Fibroblast of skin of left biceps (primary cell): ENCODE measurements at places on chromosomes 3 and 15.

DNA sequence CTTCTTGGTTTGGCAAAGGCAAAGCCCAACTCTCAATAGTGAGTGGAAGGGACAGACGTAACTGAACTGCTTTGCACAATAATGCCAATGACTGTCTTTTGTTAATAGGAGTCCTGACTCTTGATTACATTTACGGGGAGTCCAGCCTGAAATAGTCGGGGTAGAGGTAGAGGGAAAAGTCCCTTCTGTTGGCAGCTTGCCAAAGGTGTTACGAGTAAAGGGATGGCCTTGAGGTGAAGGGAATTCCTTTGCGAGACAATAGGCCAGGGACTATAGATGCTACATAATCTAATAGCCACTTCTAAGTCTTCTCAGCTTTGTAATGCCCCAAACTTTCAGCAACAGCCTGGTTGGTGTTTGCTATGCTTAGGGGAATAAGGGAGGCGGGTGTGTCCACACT lies 2.2 kb upstream of the SENP2 start:
- no peak for DNase-seq

DNA sequence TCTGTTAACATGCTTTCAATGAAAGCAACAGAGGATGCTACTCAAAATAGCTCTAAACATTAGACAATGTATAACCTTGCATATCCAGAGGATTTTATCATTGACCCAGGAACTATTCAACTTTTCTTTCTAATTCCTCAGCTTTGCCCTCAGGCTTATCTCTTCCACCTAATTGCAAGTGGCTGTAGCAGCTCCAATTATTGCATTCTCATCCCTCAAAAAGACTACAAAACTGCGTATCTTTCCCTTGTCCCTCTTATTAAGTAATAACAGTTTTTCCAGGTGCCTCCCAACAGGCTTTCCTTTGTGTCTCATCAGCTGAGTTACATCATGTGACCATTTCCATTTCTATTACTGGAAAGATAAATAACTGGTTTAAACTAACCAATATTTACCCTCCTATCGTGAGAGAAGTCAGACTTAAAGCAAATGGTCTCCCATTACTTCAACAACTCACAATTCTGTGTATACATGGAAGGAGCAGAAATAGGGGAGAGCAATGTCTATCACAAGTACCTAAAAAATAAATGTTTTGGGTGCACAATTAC lies 78.0 kb upstream of the MBNL1 start:
- no peak for DNase-seq

DNA sequence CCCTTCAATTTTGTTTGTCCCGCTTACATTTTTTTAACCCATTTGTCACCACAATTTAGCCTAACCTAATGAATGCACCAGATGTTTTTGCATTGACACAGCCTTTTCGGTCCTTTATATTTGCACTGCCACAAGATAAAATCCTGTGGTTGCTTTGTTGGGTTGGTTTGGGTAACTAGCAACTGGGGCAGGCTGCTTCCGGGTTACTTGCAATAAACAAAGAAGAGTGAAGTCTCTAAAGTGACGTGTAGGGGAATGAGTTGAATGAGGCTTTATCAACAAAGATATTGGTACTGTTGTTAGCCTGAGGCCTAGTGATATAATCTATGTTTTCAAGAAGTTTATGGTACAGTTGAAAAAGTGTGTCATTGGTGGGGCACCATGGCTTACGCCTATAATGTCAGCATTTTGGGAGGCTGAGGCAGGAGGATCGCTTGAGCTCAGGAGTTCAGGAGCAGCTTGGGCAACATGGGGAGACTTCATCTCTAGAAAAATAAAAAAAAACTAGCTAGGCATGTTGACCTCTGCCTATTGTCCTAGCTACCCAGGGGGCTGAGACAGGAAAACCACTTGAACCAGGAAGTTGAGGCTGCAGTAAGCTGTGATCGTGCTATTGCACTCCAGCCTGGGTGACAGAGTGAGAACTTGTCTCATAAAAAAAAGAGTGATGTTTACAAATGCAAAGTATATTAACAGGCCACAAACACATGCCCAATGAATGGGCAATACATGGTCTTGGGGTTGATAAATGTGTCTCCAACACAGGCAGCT lies 121.8 kb downstream of the OXSM start:
- DNase-seq = no peak

- no peak for DNase-seq
These were observed 28.5 kb downstream of the TBC1D23 start for GRCh38 chr3:100289339-100289738.

DNA sequence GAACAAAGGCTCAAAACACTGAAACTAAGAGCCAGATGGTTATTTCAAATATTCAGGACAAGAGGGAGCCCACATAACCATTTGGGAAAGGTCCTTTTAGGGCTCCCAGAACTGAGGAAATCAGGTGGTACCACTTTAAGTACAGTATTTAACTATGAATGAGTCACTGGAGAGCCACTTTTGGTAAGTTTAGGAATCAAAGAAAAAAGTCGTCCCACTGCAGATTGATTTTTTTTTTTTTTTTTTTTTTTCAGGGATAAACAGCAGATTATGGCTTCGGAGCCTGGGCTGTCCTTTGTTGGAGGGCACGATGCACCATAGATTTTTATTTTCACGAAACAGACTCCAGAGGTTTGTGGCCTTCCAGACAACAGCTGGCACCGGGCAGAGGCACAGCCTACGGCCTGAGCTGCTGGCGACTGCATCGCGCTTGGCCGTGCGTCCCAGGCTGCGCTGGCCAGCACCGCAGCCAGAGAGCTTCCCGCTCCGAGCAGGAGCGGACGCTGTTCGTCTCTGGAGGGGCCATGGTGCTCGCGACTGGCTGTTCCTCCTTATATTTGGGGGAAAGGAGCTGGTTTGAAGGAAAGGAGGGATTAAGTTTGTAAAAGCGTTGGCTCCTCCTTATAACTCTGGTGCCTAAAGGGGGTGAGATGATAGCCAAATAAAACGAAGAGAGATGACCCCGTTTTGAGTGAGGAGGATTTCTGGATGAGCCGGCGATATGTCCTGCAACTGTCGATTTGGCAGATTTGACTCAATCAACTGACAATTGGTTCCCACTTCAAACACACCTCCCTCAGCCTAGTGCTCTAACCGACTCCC lies 152.9 kb upstream of the GOLIM4 start:
- no peak for DNase-seq

GRCh38 chr15:83380682-83381081 lies 66.5 kb upstream of the SH3GL3 start:
- DNase-seq = no peak

DNA sequence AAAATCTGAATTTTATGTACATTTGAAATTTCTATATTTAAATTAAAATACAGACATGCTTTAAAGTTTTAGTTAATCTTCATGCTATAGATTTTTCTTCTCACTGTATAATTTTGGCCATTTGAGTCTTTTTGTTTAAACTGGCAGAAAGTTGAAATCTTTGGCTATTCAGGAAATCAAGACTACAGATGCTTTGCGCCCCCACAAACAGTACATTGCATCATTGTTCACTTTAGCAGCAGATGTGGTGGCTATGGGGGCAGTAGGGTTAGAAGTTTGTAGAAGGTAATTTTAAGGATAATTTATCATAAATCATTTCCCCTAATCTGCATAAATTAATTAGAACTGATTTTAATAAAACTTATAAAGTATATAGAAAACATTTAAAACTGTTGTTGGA lies 20.9 kb downstream of the SPPL2A start:
- DNase-seq = no peak

- DNase-seq = no peak
These were observed 161.2 kb downstream of the ATP10A start for GRCh38 chr15:25701721-25702465.

DNA sequence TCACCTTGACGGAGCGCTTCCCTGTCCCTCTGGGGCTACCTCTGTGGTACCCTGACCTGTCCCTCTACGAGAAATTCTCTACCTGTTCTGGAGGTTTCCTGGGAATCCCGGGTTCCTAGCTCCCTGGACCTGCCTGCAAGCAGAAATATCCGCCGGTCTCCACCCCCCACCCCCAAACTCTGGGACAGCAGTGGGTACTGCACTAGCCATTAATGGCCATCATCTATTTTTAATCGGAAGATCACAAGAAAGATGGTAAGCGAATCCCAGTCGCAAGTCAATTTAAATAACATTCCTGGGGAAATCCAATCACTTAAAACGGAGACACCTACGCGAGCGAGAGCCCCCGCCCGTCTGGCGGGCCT lies 429 bp upstream of the C3orf80 start:
- no peak for DNase-seq

DNA sequence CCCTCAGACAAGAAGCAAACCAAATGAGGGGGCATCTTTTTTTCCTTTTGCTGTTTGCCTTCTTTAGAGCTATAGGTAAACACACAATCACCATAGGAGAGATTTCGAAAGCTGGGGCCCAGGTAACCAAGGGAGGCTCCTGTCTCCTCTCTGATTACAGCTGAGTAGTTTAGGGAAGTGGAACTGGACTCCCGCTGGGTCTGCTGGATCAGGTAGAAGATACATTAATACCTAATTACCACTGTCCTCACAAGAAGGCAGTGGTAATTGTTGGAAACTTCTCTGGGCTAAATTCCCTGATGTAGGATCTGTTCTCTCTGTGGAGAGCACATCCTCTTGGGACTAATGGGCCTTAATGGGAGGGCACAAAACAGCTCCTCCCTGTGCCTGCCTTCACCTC lies 32.7 kb downstream of the HDC start:
- no peak for DNase-seq

- DNase-seq = no peak
These were observed 79.5 kb upstream of the EIF1B start for GRCh38 chr3:40229963-40230362.

DNA sequence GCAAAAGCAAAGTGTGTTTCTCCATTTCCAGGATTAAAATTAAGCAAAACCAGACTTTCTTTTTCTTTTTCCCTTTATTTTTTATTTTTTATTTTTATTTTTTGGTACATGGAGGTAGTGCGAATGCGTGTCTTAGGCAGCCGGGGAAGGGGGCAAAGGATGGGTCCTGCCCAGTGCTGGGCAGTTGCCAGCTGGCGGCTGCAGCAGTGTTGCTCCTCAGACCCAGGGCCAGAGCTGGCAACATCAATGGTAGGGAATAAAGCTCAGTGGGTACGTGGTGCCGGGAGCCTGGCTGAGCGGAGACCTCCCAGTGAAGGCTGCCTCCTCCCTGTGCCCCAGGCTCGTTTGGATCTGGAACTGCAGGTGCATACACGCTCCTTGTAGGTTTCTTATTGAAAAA lies 46.3 kb downstream of the POLR2M start:
- DNase-seq = no peak

DNA sequence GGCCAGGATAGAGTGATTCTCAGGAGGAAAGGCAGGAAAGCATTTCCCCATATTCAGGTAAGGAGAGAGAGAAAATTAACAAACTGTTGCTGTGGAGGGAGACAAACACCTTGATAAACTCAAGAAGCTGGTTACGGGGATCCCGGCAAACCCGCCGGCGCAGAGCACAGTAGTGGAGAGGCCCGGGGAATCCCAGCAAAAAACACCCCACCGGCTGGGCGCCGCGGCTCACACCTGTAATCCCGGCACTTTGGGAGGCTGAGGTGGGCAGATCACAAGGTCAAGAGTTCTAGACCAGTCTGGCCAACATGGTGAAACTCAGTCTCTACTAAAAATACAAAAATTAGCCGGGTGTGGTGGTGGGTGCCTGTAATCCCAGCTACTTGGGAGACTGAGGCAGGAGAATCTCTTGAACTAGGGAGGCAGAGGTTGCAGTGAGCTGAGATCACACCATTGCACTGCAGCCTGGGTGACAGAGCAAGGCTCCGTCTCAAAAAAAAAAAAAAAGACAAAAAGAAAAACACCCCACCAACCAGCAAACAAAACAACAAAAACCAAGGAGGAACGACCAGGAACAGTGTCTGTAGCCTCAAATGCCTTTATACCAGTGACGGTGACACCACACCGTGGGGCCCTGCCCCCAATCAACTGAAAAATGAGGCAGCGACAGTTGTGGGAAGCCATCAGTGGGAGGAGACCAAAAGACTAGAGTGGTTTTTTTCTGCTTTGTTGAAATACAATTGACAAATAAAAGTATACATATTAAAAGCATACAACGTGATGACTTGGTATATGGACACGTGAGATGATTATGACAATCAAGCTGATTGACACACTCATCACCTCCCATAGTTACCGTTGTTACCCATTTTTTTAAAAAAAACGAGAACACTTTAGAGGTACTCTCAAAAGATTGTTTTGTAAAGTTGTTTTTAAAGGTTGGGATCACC lies 40.2 kb upstream of the IDH2 start:
- DNase-seq = no peak

GRCh38 chr3:13927295-13927694 lies 47.4 kb upstream of the WNT7A start:
- DNase-seq = no peak

DNA sequence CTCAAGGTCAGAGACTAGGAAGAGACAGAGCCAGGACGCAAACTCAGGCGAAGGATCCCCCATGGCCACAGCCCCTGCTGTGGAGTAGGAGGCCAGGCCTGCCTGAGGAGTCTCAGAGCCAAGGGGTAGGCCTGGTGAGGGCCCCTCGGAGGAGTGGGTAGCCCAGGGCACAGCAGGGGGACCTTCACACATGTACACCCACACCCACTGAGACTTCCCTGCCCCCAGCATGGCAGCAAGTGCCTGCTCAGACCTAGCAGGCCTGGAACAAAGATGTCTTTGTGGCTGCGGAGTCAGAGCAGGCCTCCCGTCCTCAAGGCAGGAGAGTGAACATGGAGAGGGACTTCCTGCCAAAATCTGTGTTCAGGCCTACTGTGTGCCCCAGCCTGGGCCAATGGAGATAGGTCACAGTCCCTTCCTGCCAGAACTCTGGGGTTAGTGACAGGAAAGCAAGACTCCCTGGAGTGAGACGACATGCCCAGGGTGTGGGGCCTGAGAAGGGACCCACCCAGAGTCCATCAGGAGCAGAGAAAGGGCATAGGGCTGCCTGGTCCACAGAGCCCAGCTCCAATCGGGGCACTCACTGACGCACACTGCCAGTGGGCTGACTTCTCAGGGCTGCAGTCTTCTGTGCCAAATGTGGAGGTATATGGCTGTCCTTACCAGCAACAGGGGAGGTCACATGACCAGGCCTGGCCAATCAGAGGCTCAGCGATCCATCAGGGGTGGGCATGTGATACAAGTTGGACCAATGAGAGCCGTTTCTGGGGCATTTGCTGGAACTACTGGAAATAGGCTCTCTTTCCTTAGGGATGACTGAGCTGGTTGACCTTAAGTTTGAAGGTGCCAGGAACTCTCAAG lies 2.3 kb downstream of the GRIP2 start:
- DNase-seq = no peak

- DNase-seq = no peak
These were observed 1.2 kb downstream of the MB21D2 start for GRCh38 chr3:192916371-192917027.

DNA sequence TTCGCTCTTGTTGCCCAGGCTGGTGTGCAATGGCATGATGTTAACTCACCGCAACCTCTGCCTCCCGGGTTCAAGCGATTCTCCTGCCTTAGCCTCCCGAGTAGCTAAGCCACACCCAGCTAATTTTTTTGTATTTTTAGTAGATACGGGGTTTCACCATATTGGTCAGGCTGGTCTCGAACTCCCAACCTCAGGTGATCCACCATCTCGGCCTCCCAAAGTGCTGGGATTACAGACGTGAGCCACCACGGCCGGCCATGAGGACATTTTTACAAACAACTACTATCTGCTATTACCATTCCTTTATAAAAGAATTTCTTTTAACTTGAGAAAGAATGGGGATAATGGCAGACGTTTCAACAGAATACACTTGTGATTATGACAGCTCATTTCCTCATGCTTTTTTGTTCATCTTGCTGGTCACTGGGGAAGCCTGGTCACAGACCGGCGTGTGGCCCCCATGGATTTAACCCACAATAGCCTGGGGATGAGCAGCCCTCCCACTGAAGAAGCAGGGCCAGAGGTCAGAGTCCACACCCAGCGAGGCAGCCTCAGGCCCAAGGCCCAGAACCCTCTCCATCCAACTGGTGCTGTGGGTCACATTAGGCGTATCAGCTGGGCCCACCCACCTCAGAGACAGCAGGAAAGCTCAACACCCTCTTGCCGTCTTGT lies 112.0 kb downstream of the LIPC start:
- DNase-seq = no peak
